ENCODE measurements at places on chromosomes 6 and 20.

DNA sequence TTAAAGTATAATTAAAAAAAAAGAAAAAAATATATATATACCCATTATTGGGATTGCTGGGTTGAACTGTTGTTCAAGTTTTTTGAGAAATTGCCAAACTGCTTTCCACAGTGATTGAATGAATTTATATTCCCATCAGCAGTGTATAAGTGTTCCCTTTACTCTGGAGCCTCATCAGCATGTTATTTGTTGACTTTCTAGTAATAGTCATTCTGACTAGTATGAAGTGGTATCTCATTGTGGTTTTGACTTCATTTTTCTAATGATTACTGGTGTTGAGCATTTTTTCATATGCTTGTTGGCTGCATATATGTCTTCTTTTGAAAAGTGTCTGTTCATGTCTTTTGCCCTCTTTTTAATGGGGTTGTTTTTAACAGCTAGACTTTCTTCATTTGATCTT lies 1260.8 kb upstream of the GJE1 start:
- H3K4me1 ChIP-seq: no peaks in the 10 kb centered on the region
- H3K4me3 ChIP-seq: no peak overlapping the region
- H3K27me3 ChIP-seq: no peaks in the 10 kb centered on the region
- no peaks in the 10 kb centered on the region for H3K36me3 ChIP-seq
- no peak overlapping the region for H3K27ac ChIP-seq

GRCh38 chr6:170524172-170524502 lies 29.0 kb downstream of the PSMB1 start:
- no peaks in the 10 kb centered on the region for H3K36me3 ChIP-seq
- peaks cover 5% of the 10 kb centered on the region for H3K4me1 ChIP-seq
- H3K4me3 ChIP-seq: no peak overlapping the region
- no peak overlapping the region for H3K27ac ChIP-seq
- peaks cover 46% of the 10 kb centered on the region for H3K27me3 ChIP-seq

DNA sequence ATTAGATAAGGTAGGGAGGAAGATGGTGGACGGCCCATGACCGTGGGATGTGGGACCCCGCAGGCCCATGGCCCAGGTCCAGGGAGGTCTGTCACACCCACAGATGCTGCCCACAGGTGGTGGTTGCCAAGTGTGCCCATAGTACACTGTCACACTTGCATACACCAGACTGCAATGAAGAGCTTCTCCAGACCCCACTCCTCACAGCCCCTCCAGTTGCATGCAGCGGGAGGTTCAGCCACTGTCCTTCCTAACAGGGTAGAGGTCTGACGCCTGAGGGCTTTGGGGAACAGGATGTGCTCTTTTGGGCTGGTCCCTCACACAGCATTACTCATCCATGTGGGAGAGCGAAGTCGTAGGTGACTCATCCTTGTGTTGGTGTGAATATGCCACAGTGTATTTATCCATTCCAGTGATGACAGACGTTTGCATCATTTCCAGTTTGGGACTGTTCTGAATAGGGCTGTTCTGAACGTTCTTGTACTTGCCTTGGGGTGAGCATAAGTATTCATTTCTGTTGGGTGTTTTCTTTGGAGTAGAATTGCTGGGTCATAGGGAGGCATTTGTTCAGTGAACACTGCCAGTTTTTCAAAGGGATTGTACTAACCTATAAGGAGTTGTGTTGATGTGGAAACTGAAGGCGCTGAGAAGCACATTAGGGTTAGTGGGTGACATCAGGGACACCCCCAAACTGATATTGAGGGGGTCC lies 10.1 kb upstream of the PYGB start:
- H3K4me1 ChIP-seq: peaks cover 30% of the 10 kb centered on the region
- H3K27ac ChIP-seq: peak overlapping the region; percentile 86
- DNase-seq: peak; percentile 42
- no peaks in the 10 kb centered on the region for H3K36me3 ChIP-seq
- H3K4me3 ChIP-seq: peak overlapping the region; percentile 37

- H3K27ac ChIP-seq: no peak overlapping the region
- H3K27me3 ChIP-seq: no peaks in the 10 kb centered on the region
- no peak overlapping the region for H3K4me3 ChIP-seq
- H3K4me1 ChIP-seq: no peaks in the 10 kb centered on the region
- H3K36me3 ChIP-seq: peaks cover 17% of the 10 kb centered on the region
- no peak for DNase-seq
These were observed 10.4 kb upstream of the RPF2 start for GRCh38 chr6:110971468-110971867.

GRCh38 chr20:39310363-39310995 lies 348.3 kb downstream of the DHX35 start:
- no peak overlapping the region for H3K4me3 ChIP-seq
- no peaks in the 10 kb centered on the region for H3K36me3 ChIP-seq
- peaks cover 2% of the 10 kb centered on the region for H3K27me3 ChIP-seq
- no peak for DNase-seq

DNA sequence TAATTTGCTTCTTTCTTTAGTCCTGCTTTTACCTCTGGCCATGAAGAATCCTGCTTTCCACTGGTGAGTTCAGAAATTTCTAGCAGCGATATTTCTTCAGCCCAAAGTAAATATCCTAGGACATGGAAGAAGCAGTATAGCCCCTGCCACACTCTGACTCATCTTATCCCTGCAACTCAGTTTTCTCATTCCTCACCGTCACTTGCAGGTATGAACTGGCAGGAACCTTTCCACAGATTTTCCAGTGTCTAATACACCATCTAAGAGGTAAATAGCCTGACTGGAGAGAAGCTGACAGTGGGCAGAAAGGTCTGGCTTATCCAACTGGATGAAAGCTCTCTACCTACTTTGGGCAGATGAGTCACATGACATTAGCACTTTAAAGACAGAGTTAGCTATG lies 816.7 kb upstream of the FLRT3 start:
- no peaks in the 10 kb centered on the region for H3K27me3 ChIP-seq
- no peak overlapping the region for H3K4me3 ChIP-seq
- no peaks in the 10 kb centered on the region for H3K36me3 ChIP-seq
- DNase-seq: no peak
- H3K4me1 ChIP-seq: no peaks in the 10 kb centered on the region

DNA sequence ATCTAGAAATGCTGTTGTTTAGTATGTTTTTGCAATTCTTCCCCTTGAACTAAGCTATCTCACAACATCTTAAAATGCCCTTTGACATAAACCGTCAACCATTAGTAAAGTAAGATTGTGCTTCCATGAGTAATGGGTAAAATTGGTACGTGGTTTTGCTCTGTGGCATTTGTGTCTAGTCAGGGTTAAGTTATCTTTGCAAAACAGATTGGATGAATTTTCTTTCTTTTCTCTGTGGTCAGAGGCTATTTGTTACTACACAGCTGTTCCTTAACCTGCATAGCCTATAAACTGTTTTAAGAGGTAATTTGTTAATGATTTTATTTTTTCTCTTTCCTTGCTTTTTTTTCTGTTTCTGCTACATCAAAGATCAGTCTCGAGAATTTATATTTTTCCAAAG lies 75.4 kb downstream of the RPP40 start:
- H3K36me3 ChIP-seq: no peaks in the 10 kb centered on the region
- no peak overlapping the region for H3K27ac ChIP-seq
- no peaks in the 10 kb centered on the region for H3K27me3 ChIP-seq

GRCh38 chr6:157873735-157874344 lies 50.8 kb downstream of the SNX9 start:
- peak; percentile 69 for DNase-seq
- H3K4me3 ChIP-seq: no peak overlapping the region
- peaks cover 29% of the 10 kb centered on the region for H3K4me1 ChIP-seq
- H3K36me3 ChIP-seq: peaks cover 46% of the 10 kb centered on the region
- no peaks in the 10 kb centered on the region for H3K27me3 ChIP-seq

DNA sequence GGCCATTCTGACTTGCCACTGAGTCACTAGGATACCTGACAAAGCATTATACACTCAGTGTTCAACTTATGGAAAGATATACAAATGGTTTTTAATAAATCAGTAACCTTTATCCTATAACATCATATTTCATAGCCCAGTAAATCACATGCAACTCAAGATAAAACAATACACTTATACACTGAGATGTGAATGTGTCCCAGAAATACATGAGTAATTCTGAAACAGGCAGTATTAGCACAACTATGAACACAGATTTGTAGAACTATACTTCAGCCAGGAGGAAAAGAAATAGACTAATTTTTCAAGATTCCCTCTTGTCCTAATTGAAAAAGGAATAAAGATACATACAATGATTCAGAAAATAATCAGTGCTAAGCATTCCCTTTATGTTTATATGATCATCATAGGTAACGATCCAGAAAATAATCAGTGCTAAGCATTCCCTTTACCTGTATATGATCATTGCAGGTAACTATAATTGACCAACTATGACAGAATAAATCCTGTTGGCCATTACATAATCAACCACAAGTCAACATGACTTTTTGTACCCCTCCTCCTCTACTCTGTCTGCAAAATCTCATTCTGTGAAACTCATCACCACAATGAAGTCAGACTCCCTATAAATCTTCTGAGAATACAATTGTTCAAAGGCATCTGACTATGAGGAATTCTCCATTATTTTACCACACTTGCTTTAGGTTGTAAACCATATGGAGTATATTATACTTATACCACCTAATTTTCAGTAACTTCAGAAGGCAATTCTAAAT lies 30.3 kb downstream of the HACE1 start:
- H3K4me1 ChIP-seq: no peaks in the 10 kb centered on the region
- H3K27ac ChIP-seq: no peak overlapping the region
- H3K4me3 ChIP-seq: no peak overlapping the region
- no peaks in the 10 kb centered on the region for H3K27me3 ChIP-seq
- peaks cover 12% of the 10 kb centered on the region for H3K36me3 ChIP-seq

DNA sequence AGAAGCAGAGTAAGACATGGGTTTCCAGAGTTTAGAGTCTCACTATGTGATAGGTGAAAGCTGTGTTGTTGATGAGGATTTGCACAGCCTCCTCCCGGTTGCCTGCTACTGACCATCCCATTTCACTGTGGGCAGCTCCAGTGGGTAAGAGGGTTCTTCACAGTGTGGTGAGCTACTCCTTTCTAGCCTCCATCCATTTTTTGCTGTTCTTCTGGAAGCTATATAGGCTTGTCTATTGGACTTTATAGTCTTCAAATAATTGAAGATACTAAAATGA lies 13.4 kb downstream of the UST start:
- H3K4me1 ChIP-seq: peaks cover 30% of the 10 kb centered on the region
- H3K4me3 ChIP-seq: peak overlapping the region; percentile 11
- peaks cover 51% of the 10 kb centered on the region for H3K27me3 ChIP-seq
- no peak for DNase-seq
- no peaks in the 10 kb centered on the region for H3K36me3 ChIP-seq

DNA sequence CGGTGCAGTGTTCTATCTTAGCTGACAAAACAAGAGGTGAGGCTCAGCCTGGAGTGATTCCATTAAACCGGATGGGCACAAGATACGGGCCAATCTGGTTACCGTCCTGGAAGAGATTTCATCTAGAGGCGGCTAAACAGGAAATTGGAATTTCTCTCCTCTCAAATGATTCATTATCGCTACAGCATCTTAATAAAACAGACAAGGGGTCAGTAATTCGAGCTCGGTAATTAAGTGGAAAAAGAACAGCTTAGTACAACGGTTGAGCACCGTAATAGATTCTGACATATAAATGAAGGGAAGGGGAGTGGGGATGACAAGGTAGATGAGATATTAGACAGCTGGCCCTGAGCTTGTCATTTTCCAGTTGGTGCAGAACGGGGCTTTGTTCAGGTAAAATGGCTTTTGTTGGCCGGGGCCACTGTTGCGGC lies 137.2 kb downstream of the EDN3 start:
- no peak overlapping the region for H3K4me3 ChIP-seq
- H3K27me3 ChIP-seq: peaks cover 5% of the 10 kb centered on the region
- H3K27ac ChIP-seq: no peak overlapping the region
- no peaks in the 10 kb centered on the region for H3K36me3 ChIP-seq

DNA sequence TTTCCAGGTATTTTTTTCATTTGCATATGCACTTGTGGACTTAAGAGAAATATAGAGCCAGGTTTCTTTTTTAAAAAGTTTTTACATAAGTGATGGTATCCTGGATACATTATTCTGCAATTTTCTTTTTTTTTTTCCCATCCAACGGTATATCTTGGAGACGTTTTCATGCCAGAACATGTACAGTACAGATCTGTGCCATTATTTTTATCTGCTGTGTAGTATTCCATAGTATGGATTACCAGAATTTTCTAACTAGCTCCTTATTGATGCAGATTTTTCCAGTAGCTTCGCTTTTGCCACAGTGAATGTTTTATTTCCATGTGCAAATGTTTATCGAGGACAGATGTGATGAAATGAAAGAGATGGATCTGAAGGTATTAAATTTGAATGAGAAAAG lies 34.1 kb downstream of the PPP1R16B start:
- peak overlapping the region; percentile 91 for H3K27ac ChIP-seq
- peaks cover 52% of the 10 kb centered on the region for H3K4me1 ChIP-seq
- no peak for DNase-seq
- H3K27me3 ChIP-seq: no peaks in the 10 kb centered on the region

- DNase-seq: no peak
- H3K27ac ChIP-seq: peak overlapping the region; percentile 7
- H3K27me3 ChIP-seq: peaks cover 7% of the 10 kb centered on the region
- H3K4me1 ChIP-seq: peaks cover 11% of the 10 kb centered on the region
- H3K4me3 ChIP-seq: no peak overlapping the region
- no peaks in the 10 kb centered on the region for H3K36me3 ChIP-seq
These were observed 21.5 kb upstream of the RALGAPA2 start for GRCh38 chr20:20733943-20734342.

DNA sequence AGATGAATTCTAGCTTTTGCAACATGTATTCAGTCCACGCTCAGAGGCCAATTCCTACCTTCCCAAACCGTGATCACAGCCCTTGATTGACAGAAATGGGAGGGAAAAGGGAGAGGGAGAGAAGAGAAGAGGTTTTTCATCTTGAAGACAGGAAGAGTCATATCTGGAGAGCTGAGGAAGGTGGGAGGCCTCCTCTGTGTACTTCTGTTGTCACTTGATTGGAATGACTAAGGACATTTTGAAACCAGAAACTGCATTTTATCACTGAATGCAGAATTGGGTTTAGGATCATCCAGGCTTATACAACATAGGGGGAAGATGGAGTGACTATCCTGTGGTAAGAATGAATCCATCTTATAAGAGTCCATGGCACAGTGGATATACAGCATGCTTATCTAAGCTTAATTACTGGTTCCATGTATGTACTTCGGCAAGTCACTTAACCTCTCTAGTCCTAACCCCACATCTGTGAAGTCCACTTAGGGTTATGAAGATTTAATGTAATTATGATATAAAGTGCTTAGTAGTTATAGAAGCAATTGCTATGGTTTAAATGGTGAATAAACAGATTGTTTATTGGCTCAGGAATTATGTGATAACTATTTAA lies 144.0 kb downstream of the BCKDHB start:
- peak overlapping the region; percentile 36 for H3K27ac ChIP-seq
- no peak overlapping the region for H3K4me3 ChIP-seq
- H3K4me1 ChIP-seq: peaks cover 13% of the 10 kb centered on the region
- no peak for DNase-seq

DNA sequence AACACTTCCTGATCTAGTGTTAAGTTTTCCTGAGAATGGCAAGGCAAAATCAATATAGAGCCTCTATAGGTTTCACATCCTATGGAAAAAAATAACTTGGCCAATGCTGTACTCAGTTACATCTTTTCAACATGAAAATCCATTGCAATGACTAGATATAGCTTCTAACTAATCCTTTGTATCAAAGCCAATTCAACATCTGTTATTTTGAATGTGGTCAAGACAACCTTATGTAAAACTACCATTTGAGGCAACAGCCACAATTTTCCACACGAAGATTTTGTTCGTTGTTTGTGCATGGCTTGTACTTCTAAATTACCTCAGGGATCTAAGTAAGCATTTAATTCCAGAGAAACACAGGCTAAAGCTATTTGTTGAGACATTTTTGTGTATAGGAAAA lies 637.8 kb upstream of the EYS start:
- H3K4me3 ChIP-seq: no peak overlapping the region
- H3K4me1 ChIP-seq: no peaks in the 10 kb centered on the region
- no peak for DNase-seq
- no peaks in the 10 kb centered on the region for H3K27me3 ChIP-seq
- no peak overlapping the region for H3K27ac ChIP-seq
